ENCODE measurements at places on chromosomes 13 and 19.

DNA sequence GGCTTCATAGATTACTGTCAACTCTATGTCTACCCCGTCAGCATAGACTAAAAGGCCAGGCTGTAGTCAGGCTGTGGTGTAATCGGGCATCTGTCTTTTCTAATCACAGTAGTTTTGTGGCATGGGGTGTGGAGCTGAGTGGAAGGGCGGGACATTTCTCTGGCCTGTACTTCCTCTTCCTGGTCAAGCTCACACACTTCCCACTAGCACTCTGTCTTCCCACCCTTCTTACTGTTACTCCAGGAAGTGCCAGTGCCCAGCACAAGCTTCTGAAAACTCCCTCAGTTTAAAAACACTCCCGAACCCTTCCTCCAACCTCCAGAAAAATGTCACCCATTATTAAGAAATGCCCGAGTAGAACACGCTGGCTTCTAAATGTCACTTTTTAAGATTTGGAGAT is 229.8 kb downstream of the KLF5 start:
- no peak for DNase-seq

DNA sequence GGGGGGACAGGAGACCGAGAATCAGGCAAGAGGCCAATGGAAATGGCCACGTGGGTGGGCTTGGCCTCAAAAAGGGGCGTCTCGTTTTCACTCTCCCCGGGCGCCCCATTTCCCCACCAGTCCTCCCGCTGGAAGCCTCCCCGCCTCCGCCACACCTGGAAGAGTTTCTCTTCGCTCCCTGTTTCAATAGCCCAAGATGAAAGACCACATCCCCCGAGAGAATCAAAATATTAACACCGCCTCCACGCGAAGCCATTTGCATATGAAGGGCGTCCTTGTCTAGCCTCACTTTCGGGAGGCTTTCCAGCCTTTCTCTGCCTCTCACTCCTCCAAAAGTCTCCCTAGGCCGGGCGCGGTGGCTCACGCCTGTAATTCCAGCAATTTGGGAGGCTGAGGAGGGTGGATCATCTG is 691 bp upstream of the OLFM2 start:
- DNase-seq: no peak

DNA sequence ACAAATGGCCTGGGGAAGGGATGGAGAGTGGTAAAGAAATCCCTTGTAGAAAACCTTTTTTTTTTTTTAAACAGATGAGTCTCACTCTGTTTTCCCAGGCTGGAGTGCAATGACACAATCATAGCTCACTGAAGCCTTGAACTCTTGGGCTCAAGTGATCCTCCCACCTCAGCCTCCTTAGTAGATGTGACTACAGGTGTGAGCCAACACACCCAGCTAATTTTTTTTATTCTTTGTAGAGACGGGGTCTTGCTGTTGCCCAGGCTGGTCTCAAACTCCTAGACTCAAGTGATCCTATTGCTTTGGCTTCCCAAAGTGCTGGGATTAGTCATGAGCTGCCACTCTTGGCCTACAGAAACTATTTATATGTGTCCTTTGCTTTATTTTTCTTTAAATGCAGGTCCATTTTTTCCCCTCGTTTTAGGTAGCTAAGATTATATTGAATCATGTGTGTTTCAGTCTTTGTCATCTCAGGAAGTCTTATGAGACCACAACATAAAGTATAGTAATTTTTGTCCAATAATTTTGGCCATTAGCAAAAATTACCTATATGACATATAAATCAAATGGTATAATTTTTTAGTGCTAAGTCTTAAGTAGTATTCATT is 10.5 kb downstream of the LPAR6 start:
- no peak for DNase-seq

DNA sequence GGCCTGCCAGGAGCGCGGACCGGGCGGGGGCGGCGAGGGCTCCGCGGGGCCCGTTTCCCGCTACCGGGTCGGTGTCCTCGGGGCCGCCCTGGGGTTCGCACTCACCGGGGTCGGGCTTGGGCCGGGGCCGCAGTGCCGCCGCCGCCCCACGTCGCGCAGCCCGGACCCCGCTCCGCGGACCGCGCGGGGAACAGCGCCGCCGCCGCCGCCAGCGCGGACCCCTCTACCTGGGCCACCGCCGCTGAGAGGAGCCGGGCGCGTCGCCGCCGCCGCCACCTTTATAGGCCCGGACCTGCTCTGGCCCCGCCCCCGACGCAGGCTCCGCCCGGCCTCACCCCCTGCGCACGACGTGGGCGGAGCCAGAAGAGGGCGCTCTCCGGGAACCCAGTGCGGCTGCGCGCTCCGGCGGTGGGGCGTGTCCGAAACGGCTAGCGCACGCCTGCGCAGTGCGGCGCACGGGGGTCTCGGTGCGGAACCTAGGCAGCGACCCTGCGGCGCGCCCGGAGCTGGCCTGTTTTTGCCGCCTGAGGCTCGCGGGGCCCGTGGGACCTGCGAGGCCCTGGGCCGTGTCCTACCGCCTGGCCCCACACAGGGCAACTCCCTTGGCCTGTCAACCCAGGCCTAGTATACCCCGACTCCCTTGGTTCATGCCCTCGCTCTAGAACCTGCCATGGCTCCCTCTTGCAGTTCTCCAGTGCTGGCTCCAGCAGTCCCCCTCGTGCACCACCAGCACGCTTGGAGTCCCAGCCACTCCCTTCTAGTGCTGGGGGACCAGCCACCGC is at the start of gene MKNK2:
Gene MKNK2 (minus strand): TSS at position 254 of the 782 bp plus-strand sequence. CDS start 393 bp downstream, outside the sequence.
- DNase-seq: peak; percentile 88

DNA sequence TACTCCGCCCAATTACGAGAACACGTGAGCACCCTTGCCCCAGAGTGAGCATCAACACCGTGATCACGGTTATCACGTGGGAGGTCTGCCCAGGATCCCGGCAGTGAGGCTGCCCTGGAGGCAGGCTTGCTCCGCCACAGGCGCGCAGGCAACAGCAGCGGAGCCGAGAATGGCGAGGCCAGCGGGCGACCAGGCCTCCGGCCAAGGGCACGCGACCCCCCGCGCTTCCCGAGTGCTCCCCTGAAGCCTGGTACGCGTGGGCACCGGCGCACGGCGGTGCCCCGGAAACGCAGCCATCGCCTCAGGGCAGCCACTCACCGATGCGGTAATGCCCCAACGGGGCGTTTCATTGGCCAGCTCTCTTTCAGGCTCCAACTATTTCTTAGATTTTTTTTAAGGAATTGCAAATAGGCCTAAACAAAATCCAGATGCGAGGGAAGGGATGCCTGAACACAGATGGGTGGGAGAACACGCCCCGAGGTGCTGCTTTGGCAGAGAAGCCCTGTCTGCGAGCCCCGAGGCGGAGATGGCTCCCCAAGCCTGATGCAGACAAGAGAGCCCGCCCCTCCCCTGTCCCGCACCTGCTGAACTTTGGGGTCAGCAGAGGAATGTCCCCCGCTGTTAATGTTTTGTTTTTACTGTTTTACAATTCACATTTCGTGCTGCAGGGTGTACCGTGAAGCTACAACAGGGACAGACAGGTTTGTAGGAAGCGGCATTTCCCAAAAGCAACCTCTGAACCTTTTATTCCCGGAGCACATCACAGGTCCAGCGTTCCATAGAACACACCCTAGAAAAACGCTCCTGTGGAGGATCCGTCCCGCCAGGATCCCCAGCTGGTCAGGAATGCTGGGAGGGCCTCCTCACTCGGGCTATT is 132.7 kb downstream of the ZDHHC20 start:
- DNase-seq: no peak

- DNase-seq: no peak
These were observed 21.6 kb downstream of the CPAMD8 start for GRCh38 chr19:17005000-17005399.

DNA sequence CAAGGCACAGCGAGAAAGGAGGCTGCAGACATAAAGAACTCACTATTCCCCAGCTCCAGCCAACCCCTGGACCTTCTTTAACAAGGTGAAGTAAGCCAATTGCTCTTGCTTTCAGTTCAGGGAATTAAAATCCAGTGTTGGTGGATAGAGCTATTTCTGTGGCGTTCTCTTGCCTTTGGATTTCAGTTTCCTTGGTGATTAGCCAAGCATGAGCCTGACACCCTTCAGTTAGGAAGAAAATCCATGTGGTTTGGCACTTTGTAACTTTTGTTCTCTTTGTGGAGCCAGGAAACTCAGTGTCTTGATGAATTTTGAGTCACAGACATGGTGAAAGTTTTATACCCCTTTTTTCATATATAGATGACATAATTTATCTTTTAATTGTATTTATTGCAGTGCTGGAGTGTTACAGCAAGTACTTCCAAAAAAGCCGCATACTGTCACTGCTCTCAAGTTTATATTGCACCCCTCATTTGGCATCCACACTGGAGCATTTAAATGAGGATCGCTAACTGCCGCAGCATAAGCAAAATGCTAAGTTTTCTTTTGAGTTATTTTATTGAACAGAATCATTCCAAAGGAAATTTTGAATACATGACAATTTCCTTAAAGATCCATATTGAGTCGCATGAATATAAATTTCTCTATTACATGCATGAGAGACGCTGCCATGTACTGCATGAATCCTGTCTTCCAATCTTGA is 406.8 kb downstream of the MYO16 start:
- DNase-seq: no peak

- no peak for DNase-seq
These were observed 293.7 kb downstream of the POU4F1 start for GRCh38 chr13:78309497-78310180.

GRCh38 chr19:46951171-46951986 is 68.3 kb upstream of the NPAS1 start:
- DNase-seq: no peak

DNA sequence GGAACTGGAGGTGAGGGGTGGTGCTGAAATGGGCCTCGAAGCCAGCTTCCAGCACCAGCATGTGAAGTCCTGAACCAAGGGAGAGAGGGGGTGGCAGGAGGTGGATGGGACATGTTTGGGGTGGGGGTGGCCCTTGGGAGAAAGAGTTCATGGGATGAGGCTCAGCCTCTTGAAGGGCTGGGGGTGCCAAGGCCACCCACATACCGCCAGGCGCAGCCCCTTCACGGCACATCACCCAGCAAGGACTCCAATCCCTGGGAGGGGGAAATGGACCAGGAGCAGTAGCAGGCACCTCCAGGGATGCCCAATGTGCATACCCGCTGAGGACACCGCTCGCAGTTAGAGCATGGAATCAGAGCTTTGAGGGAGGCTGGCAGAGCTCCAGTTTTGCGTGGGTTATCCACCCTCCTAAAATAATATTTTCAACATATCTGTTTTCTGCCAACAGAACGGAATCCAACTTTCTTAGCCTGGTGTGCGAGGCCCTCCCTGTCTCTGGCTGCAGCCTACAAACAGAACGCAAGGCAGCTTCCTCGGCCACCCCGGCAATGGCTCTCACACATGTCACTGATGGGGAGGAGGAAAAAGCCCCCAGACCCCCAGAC is 140.5 kb upstream of the VSTM2B start:
- DNase-seq: no peak

- no peak for DNase-seq
These were observed 422.2 kb downstream of the KLF5 start for GRCh38 chr13:73480779-73481559.

DNA sequence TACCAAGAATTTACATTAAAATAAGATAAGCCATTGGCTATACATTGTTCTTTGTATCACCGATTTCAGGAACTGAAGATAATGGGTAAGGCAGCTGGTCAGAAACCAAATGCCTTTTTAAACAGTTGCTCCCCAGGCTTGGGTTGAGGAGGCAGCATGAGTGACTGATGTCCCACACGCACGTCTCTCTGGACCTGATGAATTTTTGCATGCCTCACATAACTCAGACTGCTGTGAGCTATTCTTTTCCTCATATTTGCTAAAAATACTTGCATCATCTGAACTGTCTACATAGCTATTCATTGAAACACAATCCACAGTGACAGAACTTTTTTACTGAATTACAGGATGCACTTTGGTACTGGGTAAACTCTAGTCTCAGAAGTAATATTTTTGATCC is 123.6 kb upstream of the MAB21L1 start:
- no peak for DNase-seq

DNA sequence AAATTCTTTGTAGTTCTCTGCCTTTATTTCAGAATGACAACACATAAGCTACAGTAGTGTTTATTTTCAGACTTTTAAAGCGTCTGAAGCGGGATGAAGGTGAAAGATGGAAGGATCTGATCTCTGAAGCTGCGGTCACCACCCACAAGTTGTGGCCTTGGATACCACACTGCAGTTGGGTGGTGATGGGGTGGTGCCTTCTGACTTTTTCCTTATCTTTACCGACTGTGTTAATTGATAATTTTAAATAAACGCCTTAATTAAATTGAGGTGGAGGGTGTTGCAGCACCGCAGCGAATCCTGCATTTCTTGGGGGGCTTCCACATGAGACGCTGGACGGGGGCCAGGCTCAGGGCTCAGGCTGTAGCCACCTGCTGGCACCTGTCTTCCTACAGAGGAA is 1.3 kb downstream of the TFDP1 start:
- no peak for DNase-seq

DNA sequence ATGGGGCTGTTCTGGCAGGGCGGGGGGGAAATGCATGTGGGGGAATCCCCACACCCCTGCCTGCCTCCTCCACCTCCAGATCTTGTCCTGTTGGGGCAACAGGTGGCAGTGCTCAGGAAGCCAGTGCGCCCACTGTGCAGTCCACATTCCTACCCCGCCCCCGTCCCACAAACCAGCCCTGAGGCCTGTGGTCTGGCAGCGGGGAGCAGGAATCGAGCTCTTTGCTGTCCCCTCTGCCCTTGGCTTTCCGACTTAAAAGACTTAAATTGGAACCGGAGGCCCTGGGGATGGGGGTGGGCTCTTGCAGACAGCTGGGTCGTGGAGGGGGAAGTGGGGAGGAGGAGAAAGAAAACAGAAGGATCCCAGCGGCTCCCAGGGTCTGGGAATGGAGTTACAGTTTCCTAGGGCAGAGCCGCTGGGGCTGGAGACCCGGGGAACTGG is 4.3 kb downstream of the NANOS3 start:
- no peak for DNase-seq

DNA sequence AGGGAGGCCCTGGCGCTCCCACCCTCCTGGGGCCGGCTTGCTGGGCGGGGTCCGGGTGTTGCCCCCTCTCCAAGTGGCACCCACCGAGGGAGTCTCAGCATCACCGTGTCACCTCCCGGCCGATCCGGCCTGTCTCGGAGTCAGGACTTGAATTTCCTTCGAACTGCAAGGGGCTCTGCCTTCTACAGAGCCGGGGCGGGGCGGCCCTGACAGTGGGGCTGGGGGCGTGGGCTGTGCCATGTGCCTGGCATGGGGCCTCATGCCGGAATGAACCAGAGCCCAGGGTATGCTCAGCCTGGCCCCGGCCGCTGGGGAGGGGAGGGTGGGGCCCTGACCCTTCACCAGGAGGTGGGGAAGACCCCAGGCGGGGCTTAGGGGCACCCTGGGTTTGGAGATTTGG is 47.0 kb upstream of the TCF3 start:
- no peak for DNase-seq

GRCh38 chr13:111184458-111185401 is 69.6 kb downstream of the ARHGEF7 start:
- DNase-seq: no peak

GRCh38 chr19:6891761-6892385 is 4.5 kb downstream of the ADGRE1 start:
- no peak for DNase-seq

GRCh38 chr13:110913322-110914080 is 1.4 kb downstream of the ANKRD10 start:
- no peak for DNase-seq

- no peak for DNase-seq
These were observed 18.8 kb downstream of the KL start for GRCh38 chr13:33034882-33035520.

GRCh38 chr13:112067116-112067741 is at the start of gene SOX1:
Gene SOX1 (plus strand): TSS chr13:112067149. CDS start chr13:112067659, 510 bp downstream.
- DNase-seq: no peak

GRCh38 chr19:29259867-29260281 is 46.9 kb upstream of the UQCRFS1 start:
- no peak for DNase-seq

GRCh38 chr19:1777149-1777548 is 23.8 kb downstream of the ONECUT3 start:
- no peak for DNase-seq

- no peak for DNase-seq
These were observed 49.8 kb downstream of the KATNAL1 start for GRCh38 chr13:30257468-30258099.

Data from stimulated activated CD8-positive, alpha-beta memory T cell treated with anti-CD3 and anti-CD28 coated beads, Interleukin-7, amount 100 ng/mL, for 24 hours (primary cell).